ENCODE measurements at places on chromosomes 11 and 22. TPM values are rescaled to one million over a fixed set of nuclear protein-coding genes. Genes with fewer than 3 reads are reported as not detected.

Gene OR5P2
- total RNA-seq, result 1.3 TPM

Gene CALCA
- total RNA-seq, result not detected

Gene SLC22A25
- not detected for total RNA-seq

Gene HBB
- not detected for total RNA-seq

Measured in PC-9 (cell line).